Left ventricle myocardium inferior (tissue), 1 donor: ENCODE measurements at places on chromosomes 3 and 15.

GRCh38 chr3:172751175-172751704 is 714 bp downstream of the ECT2 start:
- DNase-seq = no peak

DNA sequence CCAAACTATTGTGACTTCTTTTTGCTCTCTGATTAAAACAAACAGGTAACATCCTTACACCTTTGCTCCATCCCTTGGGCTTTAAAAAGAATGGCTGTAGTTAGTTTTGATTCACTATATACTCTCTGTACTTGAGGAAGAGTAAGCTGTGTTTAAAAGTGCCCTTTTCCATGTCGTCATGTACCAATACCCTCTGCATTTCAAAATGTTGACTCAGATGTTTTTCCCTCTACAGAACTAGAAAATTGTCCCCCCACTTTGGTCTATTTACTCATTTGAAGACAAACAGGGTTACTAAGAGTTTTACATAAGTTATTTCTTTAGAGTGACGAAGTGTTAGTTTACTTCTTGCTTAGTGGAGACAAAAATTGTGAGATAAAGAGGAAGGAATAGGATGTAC is 62.7 kb downstream of the TASOR start:
- DNase-seq = no peak

- no peak for DNase-seq
Measured at GRCh38 chr3:15055019-15055557, 10.0 kb downstream of the MRPS25 start.

DNA sequence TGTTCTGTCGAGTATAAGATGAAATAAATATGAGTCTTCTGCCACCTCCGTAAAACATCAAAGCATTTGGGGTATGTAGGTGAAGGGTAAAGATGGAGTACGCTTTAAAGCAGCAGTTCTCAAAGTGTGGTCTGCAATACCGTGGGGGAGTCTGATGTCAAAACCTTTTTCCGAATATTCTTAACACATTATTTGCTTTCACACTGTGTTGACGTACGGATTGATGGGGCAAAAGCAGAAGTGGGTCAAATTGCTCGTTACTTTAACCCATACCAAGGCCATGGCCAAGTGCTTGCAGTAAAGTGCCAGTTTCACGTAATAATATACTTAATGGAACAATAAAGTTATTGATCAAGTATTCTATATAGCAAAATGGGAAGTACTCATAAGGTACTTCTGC is 36.3 kb downstream of the PAK2 start:
- no peak for DNase-seq

DNA sequence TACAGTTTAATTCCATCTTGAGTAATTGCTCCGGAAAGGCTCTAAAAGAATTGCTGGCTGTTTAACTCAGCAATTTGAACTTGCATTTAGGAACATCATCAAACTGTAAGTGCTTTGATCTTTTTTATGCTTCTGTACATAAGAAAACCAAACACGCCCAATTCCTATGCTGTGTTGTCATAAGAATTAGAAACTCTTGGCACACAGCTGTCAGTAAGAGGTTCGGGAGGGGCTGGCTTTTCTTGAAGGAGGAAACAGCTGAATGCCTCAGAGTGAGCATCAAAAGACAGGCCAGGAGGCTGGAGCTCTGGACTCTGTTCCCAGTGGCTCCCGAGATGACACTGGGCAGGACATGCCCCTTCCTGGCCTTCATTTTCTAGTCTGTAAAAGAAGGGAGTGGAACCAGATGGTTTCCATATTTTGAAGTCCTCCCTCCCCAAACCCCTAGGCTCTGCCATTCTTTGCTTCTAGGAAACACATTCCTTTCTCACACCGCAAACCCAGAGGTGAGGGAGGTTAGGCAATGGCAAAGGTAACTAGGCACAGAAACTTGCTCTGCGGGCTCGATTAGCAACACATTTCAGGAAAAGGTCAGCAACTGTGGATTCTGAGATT is 73.7 kb upstream of the DLG1 start:
- no peak for DNase-seq

- no peak for DNase-seq
Measured at GRCh38 chr3:188825901-188826300, 345.9 kb upstream of the TPRG1 start.
